ENCODE measurements at places on chromosomes 6 and 20.

DNA sequence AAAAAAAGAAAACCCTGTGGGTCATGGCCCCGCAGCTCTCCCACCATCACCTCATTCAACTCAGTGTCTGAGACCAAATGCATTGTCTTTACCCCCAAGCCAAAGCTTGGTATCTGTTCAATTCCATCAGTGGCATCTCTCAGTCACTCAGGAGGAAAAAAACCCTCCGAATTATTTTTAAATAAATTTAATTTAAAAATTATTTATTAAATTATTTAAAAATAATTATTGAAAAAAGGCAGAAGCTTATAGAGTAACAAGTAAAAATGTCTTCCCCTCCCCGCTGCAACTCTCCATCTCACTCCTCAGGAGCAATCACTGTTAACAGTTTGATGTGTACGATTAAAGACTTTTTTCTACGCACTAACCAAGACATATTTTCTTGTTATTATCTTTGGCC, 50.7 kb downstream of the PRDM1 start:
- DNase-seq, result no peak

DNA sequence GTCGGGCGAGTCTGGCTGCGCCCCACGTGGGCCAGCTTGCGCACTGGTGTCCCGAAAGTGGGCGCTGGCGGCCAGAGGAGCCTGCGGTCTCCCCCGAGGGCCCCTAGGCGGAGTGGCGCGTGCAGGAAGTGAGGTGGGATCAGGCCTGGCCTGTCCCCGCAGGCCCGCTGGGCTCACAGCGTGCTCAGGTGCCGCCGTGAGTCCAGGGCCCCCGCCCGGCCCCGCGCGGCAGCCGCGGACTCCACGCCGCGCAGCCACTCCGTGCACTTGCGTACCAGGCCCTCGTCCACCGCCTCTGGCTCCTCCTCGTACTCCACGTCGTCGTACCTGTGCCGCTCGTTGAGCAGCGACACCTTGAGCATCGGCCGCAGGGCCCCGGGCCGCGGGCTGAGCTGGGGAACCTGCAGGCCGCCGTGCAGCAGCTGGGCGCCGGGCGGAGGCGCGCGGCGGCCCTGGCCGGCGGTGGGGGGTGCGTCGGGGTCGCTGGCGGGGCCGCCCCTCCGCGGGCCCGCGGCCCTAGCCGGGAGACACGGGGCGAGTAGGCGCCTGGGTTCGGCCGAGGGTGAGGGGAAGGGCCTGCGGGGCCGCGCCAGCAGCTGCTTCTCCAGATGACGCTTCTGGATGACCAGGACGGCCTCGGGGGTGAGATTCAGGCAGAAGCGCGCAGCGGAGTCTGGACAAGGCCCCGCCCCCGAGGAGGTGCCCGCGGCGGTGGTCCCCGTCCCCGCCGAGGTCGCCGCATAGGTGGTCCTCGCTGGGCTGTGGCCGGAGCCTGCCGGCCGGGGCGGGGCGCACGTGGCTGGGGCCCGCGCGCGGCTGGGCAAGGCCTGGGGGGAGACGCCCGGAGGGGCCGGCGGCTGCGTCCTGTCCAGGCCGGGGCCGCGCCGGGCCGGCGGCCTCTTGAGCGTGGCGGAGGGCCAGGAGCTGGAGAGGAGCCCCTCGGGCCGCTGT, 835 bp downstream of the PRR18 start:
- no peak for DNase-seq

DNA sequence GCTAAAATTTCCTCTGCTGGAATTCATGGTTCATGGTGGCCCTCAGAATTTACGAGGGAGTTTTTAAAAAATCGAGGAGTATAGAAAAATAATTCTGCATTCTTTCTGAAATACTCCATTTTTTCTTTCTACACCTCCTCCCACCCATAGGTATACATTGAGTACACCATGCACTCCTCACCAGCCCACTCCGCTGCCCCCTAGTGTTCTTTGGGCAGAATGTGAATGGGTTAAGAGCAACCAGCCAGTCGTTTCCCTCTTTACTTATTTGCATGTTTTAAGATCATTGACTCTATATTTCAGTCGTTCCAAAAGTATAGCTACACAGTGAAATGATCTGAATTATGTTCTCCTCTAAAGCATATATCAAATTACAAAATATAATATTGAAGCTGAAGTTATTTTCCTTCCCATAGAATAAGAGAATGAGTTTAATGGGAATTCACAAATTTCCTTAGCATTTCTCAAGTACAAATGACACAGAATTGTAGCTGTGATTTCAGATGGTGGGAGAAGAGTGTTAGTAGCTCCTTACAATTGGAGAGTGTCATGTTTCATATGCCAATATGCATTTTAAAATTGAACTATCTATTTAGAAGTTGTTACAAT, 977.7 kb upstream of the SLC35B3 start:
- DNase-seq, result peak; percentile 48

GRCh38 chr6:70172252-70172651, 130.6 kb downstream of the COL9A1 start:
- DNase-seq, result no peak

GRCh38 chr6:25499615-25500235, 152.3 kb upstream of the SCGN start:
- no peak for DNase-seq
